ENCODE measurements at places on chromosomes 3 and 15. TPM values are rescaled to one million over a fixed set of nuclear protein-coding genes. Genes with fewer than 3 reads are reported as not detected.

The GOLGA6B gene
- total RNA-seq: not detected

The SLC12A1 gene
- not detected for total RNA-seq

The CCDC191 gene
- total RNA-seq: 10.5 TPM

The ADIPOQ gene
- not detected for total RNA-seq

The CLDN1 gene
- total RNA-seq: 0.23 TPM

The FBXL2 gene
- total RNA-seq: not detected

The GPR149 gene
- not detected for total RNA-seq

The GALK2 gene
- total RNA-seq: 26.3 TPM

The SLC22A14 gene
- not detected for total RNA-seq

The SLC30A4 gene
- 4.8 TPM for total RNA-seq

The SLC27A2 gene
- total RNA-seq: 0.70 TPM

The LAMB2 gene
- 0.79 TPM for total RNA-seq

- no peaks in the 10 kb centered on the region for H3K27me3 ChIP-seq
- H3K4me1 ChIP-seq: no peaks in the 10 kb centered on the region
- no peak overlapping the region for H3K4me3 ChIP-seq
- H3K27ac ChIP-seq: no peak overlapping the region
Observed at GRCh38 chr3:76096836-76097588, 311.7 kb upstream of the ZNF717 start.

GRCh38 chr15:26974120-26974780 is 3.3 kb downstream of the GABRG3 start:
- H3K4me3 ChIP-seq: no peak overlapping the region
- no peak overlapping the region for H3K27ac ChIP-seq
- no peaks in the 10 kb centered on the region for H3K36me3 ChIP-seq
- DNase-seq: no peak
- peaks cover 9% of the 10 kb centered on the region for H3K27me3 ChIP-seq
- no peaks in the 10 kb centered on the region for H3K4me1 ChIP-seq

DNA sequence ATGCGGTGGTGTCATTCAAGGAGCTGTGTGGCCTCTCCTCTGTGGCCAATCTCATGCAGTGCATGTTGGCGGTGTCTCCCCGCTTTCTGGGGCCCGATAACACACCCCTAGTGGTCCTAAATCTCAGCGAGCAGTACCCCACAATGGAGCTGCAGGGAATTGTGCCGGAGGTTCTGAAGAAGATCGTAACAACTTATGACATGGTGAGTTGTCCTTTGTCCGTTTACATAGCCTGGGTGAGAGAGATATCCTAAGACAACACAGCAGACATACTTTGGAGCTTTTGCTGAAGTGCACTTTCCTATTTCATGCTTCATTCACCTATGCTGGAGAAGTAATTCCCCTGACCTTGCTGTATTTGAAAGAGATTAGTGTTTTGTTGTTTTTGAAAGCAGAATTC is 130.0 kb downstream of the PLCL2 start:
- H3K4me3 ChIP-seq: no peak overlapping the region
- no peaks in the 10 kb centered on the region for H3K4me1 ChIP-seq
- DNase-seq: no peak
- peaks cover 64% of the 10 kb centered on the region for H3K36me3 ChIP-seq

GRCh38 chr3:105608623-105609022 is 241.9 kb downstream of the ALCAM start:
- no peak for DNase-seq
- no peaks in the 10 kb centered on the region for H3K36me3 ChIP-seq
- no peaks in the 10 kb centered on the region for H3K27me3 ChIP-seq
- H3K27ac ChIP-seq: no peak overlapping the region
- no peak overlapping the region for H3K4me3 ChIP-seq
- no peaks in the 10 kb centered on the region for H3K4me1 ChIP-seq

- H3K27ac ChIP-seq: no peak overlapping the region
- no peaks in the 10 kb centered on the region for H3K36me3 ChIP-seq
- no peaks in the 10 kb centered on the region for H3K4me1 ChIP-seq
Observed at GRCh38 chr3:39528844-39529243, 61.4 kb downstream of the MOBP start.

DNA sequence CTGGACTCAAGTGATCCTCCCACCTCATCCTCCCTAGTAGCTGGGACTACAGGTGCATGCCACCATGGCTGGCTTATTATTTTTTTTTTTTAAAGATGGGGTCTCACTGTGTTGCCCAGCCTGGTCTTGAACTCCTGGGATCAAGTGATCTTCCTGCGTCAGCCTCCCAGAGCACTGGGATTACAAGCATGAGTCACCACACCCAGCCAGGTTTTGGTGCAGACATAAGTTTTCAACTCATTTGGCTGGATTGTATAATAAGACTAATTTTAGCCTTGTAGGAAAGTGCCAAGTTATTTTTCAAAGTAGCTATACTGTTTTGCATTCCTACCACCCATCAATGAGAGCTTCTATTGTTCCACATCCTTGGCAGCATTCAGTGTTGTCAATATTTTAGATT is 32.1 kb downstream of the BUB1B start:
- DNase-seq: no peak
- H3K27me3 ChIP-seq: no peaks in the 10 kb centered on the region
- no peaks in the 10 kb centered on the region for H3K36me3 ChIP-seq
- H3K4me3 ChIP-seq: no peak overlapping the region

GRCh38 chr3:182139627-182140357 is 428.1 kb downstream of the SOX2 start:
- H3K27me3 ChIP-seq: no peaks in the 10 kb centered on the region
- DNase-seq: no peak
- H3K4me1 ChIP-seq: no peaks in the 10 kb centered on the region
- no peak overlapping the region for H3K4me3 ChIP-seq
- H3K27ac ChIP-seq: no peak overlapping the region
- H3K36me3 ChIP-seq: no peaks in the 10 kb centered on the region

DNA sequence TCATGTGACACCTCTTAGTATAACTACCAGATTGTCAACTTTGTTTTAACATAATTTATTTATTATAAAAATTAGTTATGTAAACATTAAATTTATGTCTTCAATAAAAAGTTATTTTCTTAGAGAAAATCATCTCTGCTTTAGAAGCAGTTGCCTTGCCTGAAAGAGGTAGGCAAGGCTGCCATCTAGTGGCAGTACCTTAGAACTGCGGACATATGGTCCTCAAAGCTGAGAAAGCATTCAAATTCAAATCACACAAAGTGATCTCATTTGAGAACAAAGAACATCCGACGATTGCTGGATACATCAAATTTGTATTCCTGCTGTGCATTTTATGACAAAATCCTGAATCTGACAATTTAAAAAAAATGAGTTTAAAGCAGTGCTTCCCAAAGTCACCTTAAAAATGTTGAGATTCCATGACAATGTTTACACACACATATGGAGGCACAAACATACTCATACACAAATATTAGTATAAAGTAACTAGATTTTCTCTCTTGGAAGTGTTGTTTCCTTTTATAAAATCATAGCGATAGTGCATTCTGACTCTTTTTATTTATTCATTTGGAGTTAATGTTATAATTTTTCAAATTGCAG is 617.4 kb downstream of the CADM2 start:
- no peak overlapping the region for H3K27ac ChIP-seq
- no peak overlapping the region for H3K4me3 ChIP-seq
- H3K27me3 ChIP-seq: no peaks in the 10 kb centered on the region
- no peaks in the 10 kb centered on the region for H3K4me1 ChIP-seq
- peak; percentile 1 for DNase-seq

GRCh38 chr3:186940967-186941366 is 10.6 kb downstream of the ST6GAL1 start:
- no peaks in the 10 kb centered on the region for H3K27me3 ChIP-seq
- no peak overlapping the region for H3K27ac ChIP-seq
- no peak overlapping the region for H3K4me3 ChIP-seq
- no peaks in the 10 kb centered on the region for H3K4me1 ChIP-seq
- H3K36me3 ChIP-seq: peaks cover under 1% of the 10 kb centered on the region

DNA sequence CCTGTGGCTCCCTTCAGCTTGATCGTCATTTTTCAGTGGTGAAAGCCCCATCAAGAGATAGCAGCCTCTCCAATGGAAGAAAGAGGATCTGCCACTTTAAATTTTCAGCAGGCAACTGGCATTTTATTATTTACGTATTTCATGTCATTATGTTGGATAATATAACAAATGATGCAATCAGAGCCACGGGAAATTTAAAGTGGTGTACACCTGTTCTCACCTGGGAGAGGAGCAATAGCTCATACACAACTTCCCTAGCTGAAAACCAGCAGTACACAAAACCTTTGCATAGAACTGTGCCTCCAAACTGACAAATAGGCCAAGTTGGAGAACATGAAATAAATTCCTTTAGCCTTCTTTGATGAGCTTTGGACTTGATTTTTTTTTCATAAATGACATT is 136.9 kb downstream of the SATB1 start:
- no peak for DNase-seq
- H3K27me3 ChIP-seq: no peaks in the 10 kb centered on the region
- H3K27ac ChIP-seq: no peak overlapping the region
- H3K36me3 ChIP-seq: no peaks in the 10 kb centered on the region

DNA sequence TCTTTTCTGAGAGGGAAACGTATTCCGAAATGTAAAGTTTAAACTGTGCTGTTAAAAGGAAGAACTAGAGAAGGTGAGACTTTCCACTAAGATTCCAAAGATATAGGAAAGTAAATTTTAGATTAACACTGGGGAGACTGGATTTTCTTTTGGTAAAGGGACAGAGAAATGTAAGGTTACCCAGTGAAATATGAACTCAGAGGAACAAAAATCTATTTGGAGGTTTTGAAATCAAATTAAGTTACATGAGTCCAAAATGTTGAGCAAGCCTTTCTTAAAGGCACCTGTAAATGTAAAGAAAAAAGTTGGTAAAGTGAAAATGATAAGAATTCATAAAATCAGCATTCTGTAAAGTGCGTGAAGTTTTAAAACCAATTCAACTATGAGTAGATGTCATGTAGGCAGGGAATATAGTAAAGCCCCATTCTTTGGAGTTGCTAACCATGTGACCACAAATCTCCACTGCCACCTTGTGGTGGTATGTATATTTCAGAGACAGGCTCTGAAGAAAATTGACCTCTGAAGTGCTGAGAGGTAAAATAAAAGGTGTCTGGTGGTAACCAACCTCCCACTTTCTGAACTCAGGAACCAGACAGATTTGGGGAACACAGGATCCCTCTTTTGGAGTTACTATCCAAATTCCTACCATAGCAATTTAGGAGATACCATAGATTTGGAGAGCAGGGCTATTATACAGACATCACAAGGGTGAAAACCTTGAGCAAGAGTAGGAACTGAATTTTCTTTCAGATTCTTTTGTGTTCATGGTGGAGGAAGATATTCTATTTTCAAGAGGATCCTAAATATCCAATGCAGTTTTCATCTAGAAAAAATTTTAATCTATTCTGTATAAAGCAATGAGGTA is 215.3 kb downstream of the ROBO2 start:
- no peak overlapping the region for H3K4me3 ChIP-seq
- H3K4me1 ChIP-seq: no peaks in the 10 kb centered on the region
- no peak overlapping the region for H3K27ac ChIP-seq
- no peaks in the 10 kb centered on the region for H3K36me3 ChIP-seq

DNA sequence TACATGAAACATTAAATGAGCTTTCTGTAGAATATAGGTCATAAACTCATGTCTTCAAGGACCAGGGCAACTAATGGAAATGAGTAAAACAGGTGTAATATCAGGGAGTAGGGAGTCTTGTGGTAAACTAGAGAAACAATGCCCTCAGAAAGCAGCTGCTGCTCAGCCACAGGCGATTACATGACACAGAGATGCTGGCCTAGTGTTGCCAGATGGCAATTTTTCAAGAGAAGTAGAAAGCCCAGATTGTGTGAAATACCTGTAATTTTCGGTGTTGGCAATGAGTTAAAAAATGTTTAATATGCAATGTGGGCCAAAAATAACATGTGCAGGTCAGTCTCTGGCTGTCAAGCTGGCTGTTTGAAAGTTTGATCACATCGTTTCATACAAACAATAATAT is 23.4 kb downstream of the NCEH1 start:
- H3K4me1 ChIP-seq: peaks cover 3% of the 10 kb centered on the region
- H3K27me3 ChIP-seq: no peaks in the 10 kb centered on the region
- H3K36me3 ChIP-seq: no peaks in the 10 kb centered on the region
- no peak overlapping the region for H3K4me3 ChIP-seq
- no peak for DNase-seq

- DNase-seq: no peak
- H3K27me3 ChIP-seq: no peaks in the 10 kb centered on the region
- H3K27ac ChIP-seq: no peak overlapping the region
- no peaks in the 10 kb centered on the region for H3K36me3 ChIP-seq
- H3K4me3 ChIP-seq: no peak overlapping the region
Observed at GRCh38 chr3:141305436-141305835, 62.9 kb upstream of the ZBTB38 start.

GRCh38 chr3:141440942-141441341 is 45.9 kb upstream of the RASA2 start:
- H3K27ac ChIP-seq: peak overlapping the region; percentile 36
- peaks cover 61% of the 10 kb centered on the region for H3K36me3 ChIP-seq
- no peak for DNase-seq
- no peak overlapping the region for H3K4me3 ChIP-seq

DNA sequence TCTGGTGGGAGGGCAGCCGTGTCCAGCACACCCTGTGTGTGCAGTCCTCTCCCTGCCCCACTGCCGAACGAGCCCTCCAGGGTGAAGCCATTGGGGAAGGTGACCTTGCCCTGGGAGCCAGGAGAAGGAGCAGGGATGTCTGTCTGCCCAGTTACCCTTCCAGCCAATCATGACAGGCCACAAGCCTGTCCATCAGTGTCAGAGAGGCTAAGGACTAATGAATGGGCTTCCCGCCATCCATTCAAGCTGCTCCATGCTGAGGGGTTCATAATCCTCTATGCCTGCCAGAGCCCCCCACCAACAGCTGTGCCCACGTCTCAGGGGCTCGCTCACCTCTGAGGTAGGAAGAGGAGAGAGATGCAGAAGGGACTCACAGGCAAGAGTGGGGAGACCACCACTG is 15.2 kb downstream of the ALS2CL start:
- H3K4me3 ChIP-seq: no peak overlapping the region
- H3K27me3 ChIP-seq: peaks cover 5% of the 10 kb centered on the region
- DNase-seq: no peak
- peaks cover 5% of the 10 kb centered on the region for H3K36me3 ChIP-seq

DNA sequence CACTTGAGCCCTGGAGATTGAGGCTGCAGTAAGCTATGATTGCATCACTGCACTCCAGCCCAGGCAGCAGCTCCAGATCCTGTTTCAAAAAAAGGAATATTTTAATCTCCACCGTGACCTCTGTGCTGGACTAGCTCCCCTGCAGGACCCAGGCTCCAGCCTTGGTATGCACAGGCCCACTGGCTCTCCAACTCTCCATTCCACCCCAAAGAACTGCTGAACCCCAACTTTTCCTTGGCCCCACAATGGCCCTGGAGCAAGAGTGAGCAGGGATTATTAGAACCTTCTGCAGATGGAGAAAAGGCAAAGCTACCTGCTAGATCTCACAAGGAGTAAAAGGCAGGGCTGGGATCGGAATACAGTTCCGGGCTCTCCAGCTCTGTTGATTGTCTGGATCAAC is 32.8 kb upstream of the SFMBT1 start:
- H3K4me3 ChIP-seq: no peak overlapping the region
- H3K27me3 ChIP-seq: no peaks in the 10 kb centered on the region
- H3K4me1 ChIP-seq: no peaks in the 10 kb centered on the region
- no peak overlapping the region for H3K27ac ChIP-seq

DNA sequence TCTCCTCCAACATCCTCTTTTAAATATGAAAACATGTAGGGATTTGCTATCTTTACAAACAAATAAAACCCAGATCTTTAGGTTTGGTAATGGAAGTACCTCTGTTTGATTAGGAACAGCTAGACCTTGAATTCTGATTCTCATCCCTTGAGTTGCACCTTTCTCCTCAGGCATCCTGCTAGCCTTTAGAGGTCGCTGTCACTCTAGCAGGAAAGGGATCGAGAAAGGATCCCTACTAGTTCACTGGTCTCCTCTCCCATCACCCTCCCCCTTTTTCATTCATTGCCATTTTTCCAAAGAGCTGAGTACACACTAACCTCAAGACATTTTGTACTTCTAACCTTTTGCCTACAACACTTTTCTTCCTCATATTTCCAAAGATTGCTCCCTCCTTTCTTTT is 569.8 kb downstream of the RBMS3 start:
- no peaks in the 10 kb centered on the region for H3K36me3 ChIP-seq
- H3K4me3 ChIP-seq: no peak overlapping the region
- no peaks in the 10 kb centered on the region for H3K27me3 ChIP-seq
- H3K4me1 ChIP-seq: no peaks in the 10 kb centered on the region

Measured in T-cell (primary cell).